ENCODE measurements at places on chromosomes 5 and 9.
A peak's percentile ranks its signal among the peaks of the same experiment; 100 is the strongest.

- DNase-seq: no peak
Measured at GRCh38 chr5:151905557-151905961, 19.1 kb downstream of the GLRA1 start.

DNA sequence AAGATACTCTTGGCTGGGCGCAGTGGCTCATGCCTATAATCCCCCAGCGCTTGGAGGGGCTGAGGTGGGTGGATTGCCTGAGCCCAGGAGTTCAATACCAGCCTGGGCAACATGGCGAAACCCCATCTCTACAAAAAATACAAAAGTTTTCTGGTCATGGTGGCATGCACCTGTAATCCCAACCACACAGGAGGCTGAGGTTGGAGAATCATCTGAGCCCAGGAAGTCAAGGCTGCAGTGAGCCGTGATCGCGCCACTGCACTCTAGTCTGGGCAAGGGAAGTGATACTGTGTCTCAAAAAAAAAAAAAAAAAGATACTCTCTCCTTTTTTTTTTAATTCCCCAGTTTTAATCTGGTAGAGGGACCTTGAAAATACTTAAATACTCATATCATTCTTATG lies 15.0 kb downstream of the ANKRD33B start:
- no peak for DNase-seq

DNA sequence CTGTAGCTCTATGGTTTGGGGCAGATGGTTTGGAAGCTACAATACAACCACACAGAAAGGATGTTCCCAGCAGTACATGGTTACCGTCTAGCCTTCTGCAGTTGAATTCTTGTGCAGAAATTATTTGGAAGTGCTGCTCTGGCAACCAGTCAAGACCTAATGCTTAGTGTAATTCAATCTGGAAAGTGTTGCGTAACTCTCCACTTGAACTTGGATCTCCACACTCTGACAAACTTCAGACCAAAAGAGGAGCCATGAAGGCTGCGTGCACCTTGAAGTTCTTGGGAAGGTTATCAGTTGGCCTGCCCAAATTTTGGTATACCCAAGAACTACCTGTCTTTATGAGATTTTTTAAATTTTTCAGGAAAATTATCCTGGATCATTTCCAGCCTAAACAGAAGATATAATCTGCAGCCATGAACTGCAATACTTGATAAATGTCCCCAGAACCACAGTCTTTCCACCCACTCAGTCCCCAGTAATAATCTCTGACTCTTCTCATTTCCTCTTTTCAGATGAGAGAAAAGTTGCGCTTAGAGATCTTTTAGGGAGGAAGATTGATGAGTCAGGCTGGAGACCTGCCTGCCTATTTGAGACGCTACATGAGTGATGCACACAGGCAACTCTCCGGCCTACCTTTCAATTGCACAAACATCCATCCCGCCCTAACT lies 159.9 kb downstream of the FANCC start:
- peak; percentile 92 for DNase-seq

DNA sequence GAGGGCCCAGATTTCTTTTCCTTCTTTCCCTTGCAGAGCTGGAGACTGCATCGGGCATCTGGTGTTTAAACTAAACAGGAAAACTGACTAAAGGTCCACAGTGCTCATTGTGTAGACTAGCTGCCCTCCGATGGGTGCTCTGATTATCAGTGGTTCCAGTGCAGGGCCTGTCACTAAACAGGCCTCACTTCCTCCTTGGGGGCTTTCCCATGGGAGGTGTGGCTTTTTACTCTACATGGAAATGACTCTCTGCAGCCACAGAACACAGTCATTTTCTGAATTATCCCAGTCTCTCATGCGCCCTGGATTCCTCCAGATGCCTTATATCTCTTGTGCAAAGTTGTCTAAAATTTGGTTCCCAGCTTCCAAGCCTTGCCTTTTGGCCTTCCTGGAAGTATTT lies 199.2 kb downstream of the TRIO start:
- DNase-seq: no peak

DNA sequence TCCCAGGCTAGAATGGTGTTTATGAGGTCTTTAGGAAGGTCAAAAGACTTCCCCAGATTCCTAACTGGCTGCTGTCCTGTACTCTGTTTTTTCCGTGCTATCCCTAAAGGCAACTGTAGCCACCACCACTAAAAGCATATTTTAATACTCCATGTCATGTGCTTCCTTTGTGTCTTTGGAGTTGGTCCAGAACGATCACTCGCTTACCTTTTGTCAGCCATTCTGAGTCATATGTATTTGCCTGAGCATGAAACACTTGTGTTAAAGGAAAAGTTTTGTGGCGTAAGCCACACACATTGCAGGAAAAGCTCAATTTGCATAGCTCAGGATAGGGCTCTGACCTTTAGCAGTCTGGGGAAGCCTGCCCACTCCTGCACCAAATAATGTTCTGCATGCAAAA lies 299.6 kb downstream of the NTRK2 start:
- no peak for DNase-seq

DNA sequence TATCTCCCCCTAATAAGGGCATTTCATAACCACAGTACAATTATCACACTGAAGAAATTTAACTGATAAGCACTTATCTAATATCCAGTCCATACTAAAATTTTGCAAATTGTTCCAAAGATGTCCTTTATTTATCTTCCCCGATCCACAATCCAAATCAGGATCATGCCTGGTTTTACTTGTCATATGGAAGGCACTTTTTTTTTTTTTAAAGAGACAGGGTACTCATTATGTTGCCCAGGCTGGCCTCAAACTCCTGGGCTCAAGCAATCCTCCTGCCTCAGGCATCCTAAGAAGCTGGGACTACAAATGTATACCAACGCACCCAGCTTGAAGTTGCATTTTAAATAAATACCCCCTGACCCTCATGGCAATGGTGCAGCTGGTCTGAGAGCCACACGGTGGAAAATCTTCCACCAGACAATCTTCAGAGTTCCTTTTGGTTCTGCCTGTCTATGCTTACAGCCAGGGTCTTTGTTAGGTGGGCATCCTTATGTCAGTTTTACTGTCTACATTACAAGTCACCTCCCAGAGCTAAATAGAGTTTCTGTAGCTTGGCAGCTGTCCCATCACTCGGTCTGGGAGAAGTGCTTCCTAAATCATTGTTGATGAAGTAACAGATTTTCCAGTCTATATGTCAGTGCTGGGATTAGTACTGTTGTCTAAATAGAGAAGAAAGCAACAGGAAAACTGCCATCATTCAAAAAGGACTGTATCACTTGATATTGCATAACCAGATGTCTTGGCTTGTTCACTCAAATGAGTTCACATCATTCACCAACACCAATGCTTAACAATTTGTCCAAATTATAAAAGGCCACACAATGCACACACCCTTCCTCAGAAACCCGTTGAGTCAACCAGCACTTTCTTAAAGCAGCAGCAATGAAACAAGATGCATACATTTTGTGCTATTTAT lies 26.4 kb downstream of the PTPN3 start:
- DNase-seq: no peak

GRCh38 chr9:115373000-115373709 lies 255.2 kb upstream of the TNC start:
- DNase-seq: peak; percentile 95

GRCh38 chr9:107794259-107794658 lies 304.7 kb upstream of the KLF4 start:
- DNase-seq: no peak

DNA sequence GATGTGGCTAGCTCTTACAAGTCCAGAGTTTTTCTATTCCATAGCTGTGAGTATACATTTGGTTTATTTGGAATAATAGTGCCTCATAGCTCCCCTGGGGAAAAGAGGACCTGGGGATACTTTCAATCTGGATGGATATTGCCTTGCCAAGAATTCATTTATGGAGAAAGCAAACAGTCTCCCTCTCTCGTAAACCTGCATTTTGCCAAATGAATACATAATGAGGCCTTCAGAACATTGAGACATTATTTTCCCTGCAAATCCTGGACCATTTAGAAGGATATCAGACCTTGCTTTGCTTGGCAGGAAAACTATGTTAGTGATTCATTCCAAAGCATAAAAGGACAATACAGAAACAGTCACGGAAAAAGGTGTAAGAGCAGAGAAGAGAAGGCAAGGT lies 569.6 kb upstream of the BRINP1 start:
- DNase-seq: no peak

DNA sequence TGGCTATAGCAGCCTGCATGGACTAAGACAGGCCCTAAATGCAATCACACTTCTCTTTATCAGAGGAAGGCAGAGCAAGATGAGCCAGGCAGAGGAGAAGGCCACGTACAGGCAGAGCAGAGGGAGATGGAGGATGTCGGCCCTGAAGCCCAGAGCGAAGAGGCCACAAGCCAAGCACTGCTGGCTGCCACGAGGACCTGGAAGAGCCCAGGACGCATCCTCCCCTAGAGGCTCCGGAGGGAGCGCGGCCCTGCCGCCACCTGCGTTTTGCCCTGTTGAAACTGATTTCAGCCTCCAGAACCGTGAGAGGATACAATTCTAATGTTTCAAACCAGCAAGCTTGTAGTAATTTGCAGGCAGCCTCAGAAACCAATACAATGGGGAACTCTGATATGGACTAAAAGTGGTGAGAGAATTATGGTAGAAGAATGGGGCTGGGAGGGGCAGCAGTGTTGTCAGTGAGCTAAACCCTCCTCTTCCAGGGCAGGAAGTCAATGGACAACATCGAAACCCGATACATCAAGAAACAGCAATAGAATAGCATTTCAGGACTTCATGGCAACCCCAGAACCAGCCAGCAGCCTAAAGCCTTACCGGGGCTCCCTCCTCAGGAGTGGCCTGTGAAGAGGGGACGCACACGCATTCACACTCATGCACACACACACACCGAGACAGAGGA lies 32.6 kb downstream of the ADAMTS2 start:
- no peak for DNase-seq

- peak; percentile 72 for DNase-seq
Measured at GRCh38 chr9:115913696-115914095, 239.9 kb upstream of the PAPPA start.

- DNase-seq: no peak
Measured at GRCh38 chr5:1282131-1282992, 12.5 kb downstream of the TERT start.

DNA sequence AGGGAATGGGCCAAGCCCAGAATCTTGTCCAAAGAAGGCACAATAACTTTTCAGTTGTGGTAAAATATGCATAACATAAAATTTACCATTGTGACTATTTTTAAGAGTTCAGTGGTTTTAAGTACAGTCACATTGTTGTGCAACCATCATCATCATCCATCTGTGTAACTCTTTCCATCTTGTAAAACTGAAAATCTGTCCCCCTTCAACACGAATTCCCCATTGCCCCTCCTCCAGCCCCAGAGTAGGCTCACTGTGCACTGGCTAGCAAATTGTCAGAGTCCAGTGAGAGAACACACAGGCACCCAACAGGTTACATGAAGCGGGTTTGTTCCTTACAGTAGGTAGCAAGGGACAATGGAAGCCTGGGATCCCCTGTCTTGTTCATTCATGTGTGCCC lies 13.7 kb downstream of the BARX1 start:
- no peak for DNase-seq

GRCh38 chr9:126508928-126509327 lies 104.8 kb upstream of the LMX1B start:
- DNase-seq: no peak

GRCh38 chr5:54986269-54986654 lies 869 bp upstream of the ESM1 start:
- no peak for DNase-seq

- no peak for DNase-seq
Measured at GRCh38 chr5:72268753-72269410, 51.2 kb downstream of the MRPS27 start.

DNA sequence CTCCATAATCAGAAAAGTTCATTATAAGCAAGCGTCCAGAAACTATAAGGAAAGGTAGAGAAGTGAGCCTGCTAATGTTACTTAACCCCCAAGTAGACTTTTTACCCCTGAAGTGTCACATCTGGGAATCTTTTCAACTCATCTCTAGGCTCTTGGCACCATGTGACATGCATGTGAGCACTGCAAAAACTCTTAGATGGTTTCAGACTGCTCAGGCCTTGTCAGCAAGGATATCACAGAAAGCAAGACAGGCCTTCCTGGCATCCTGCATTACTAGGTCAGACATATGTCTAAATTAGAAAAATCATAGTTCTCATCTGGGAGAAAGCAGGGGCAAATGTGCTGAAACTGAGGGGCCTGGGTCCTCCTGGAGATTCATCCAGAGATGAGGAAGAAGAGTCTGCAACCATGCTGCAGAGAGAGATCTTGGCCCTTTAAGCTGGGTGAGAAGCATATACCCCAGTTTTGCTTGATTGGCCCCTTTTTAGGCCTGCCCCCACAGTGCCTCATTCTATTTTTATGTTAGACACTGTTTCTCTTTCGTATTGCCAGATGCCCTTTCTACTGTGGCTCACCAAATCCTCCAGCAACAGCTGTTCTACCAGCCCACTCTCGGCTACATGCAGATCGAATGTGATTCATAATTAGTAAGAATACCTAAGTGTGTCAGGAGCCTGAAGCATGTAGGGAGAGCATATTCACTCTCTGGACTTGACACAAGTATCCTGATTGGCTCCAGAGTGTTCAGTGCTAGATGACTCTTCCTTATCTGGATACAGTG lies 19.0 kb downstream of the TMEM8B start:
- peak; percentile 96 for DNase-seq

GRCh38 chr5:114184006-114184405 lies 177.9 kb upstream of the KCNN2 start:
- peak; percentile 79 for DNase-seq

DNA sequence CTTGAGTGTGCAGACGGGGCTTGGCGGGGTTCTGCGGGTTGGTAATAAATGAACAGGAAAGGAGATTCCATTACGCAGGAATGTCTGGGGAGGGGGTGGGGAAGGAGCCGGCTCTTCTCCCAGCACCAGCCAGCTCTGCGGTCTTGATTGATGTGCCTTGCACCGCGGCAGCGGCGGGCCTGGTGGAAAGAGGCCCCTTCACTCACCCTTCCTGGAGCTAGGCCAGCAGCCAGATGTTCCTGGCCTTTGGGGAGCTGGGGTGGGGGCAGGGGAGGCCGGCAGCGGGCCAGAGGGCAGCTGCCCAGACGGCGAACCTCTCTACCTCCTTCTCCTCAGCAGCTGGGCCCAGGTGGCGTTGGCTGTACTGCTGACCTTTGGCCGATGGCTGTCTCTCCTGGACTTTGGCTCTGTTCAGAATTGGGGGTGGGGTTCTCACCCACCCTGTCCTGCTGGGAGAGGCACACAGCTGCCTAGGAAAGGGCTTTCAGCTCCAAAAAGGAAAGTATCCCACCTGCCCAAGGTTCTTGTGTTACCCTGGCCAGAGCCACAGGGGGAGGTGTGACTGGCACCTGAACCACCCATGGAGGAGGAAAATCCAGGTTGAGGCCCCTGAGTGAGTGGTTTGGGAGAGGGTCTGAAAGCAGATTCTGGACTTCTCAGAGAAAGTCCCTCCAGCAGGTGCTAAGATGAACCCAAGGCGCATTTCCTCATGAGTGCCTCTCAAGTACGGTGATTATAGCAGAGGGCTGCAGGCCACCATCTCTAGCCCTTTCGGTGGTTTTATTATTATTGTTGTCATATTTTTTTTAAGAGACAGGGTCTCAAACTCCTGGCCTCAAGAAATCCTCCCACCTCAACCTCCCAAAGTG lies 58.0 kb upstream of the SYNPO start:
- no peak for DNase-seq

DNA sequence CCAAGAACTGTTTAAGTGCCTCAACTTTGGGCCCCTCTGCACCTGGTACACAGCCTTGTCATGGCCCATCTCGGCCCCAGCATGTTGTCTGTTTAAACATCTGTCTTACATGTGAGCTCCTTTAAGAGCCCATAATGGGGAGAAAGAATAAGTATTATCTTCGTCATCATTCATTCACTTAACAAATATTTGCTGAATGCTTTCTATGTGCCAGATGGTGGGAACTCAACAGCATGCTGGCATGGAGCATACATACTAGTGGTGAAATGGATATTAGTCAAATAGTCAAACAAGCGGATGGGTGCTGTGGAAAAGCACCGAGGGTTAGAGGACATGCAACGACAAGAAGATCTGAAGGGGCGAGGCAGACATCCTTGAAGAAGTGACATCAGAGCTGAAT lies 54.5 kb downstream of the GABBR2 start:
- DNase-seq: peak; percentile 47
